Mucosa of gallbladder (tissue), 1 donor: ENCODE measurements at places on chromosomes 6 and 20. TPM values are rescaled to one million over a fixed set of nuclear protein-coding genes. Genes with fewer than 3 reads are reported as not detected.

DNA sequence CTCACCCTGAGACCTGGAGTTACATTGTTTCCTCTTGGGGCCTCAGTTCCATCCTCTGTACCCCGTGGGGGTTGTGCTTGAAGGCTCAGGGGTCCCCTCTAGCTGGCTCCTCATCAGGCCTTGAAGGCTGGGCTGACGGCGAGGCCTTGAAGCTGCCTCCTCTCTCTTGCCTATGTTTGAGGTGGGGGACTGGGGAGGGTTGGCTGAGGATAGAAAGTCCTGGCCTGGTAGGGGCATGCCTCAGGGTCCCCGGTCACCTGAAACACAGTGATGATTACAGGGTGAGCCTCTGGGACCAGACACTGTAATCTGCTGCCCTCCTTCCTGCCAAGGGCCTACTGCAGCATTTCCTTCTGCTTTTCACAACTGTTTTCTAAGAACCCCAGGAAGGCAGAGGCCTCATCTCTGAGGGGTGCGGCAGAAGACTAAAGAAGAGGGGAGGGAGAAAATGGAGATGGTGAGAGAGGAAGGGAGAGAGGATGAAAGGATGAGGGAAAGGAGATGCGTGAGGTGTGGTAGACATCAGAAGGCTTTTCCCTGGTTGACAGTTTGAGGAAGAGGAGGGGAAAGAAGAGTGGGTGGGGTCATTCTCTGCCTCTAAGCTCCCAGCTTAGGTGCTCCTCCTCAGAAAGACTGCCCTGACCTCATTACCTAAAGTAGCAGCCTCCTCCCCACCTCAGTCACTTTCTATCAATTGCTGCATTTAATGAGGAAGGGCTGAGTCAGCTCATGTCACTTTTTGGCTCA, 29.7 kb downstream of the VEGFA start:
- no peak for DNase-seq

PGC gene
- 6.7 TPM for total RNA-seq

DNA sequence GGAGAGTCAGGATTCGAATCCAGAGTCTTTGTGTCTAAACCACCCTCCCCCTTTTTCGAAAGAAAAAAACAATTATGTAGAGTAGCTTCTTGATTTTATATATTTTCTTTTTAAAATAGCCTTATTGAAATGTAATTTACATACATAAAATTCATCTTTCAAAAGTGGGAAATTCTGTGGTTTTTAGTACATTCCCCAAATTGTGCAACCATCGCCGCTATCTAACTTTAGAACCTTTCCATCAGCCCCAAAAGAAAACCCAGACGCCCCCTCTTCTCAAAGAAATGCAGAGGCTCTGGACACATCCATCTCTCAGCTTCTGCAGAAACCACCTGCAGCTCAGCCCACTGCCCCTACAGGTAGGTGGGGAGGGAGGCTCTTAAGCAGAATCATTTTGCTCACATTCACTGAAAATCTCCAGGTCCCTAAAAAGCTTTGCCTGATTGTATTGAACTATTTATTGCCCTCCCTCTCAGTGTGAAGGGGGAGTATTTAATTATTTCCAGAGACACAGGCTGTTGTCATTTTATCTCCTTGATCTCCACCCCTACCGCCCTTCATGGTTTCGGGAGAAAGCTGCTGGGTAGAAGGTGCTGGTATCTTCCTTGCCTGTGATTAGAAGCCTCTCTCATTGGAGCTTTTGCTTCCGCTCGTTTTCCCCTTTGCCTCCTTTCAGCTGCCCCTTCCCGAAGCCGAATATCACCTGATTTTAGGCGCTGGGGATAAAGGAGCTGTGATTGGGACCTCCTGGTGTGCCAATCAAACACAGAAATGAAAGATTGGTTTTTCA, 68.7 kb upstream of the KCNG1 start:
- no peak for DNase-seq

DNA sequence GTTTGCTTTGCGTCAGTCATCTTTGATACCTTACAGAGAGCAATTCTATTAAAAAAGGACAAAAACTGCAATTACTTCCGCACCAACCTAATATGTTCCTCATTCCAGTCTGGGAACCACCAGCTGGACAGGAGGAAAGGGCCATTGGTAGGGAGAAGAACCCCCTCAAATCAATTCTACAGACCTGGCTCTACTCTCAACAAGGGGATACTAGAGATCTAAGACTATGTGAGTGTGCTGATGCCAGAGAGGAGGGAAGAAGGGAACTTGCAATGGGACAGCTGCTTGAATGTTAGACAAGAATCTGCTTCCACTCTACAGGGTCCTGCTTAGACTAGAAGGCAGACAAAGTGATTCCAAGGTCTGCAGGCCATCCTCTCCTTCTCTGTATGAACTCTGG, 13.3 kb downstream of the MRPS18A start:
- no peak for DNase-seq

PPP1R3G gene
- total RNA-seq: 2.8 TPM

SALL4 gene
- 0.20 TPM for total RNA-seq

DNA sequence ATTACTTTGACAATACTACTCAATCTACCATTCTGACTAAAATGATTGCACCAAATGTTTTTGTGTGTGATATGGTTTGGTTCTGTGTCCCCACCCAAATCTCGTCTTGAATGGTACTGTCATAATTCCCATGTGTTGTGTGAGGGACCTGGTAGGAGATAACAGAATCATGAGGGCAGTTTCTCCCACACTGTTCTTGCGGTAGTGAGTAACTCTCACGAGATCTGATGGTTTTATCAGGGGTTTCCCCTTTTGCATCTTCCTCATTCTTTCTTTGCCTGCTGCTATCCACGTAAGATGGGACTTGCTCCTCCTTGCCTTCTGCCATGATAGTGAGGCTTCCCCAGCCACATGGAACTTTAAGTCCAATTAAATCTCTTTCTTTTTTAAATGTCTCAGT, 20.8 kb downstream of the SYCP2 start:
- DNase-seq: no peak

NANP gene
- 2.8 TPM for total RNA-seq

DNA sequence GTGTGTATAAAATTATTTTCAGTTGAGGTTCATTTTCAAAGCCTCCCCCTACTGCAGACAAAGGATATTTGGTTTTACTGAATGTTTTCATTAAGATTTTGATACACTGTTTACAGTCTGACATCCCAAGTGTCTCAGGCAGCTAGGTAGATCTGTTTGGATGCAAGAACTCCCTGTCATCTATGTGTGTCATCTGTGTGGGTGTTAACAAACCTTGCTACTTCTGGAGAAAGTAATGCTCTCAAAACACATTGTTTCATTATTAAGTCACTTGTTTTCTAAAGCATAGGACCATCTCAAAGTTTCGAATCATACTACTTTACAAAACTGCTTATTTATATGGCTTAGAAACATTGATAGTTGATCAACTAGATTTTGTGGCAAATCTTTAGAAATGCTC, 114.5 kb upstream of the TMEM170B start:
- no peak for DNase-seq

- DNase-seq: no peak
These were observed 358.5 kb downstream of the ZFAND3 start for GRCh38 chr6:38177882-38178583.

- DNase-seq: no peak
These were observed 9.5 kb downstream of the LSM14B start for GRCh38 chr20:62131560-62132320.

ANKRD66 gene
- total RNA-seq: not detected

- DNase-seq: no peak
These were observed 33.7 kb upstream of the KCNQ5 start for GRCh38 chr6:72588155-72588554.

DUSP15 gene
- 2.8 TPM for total RNA-seq

DNA sequence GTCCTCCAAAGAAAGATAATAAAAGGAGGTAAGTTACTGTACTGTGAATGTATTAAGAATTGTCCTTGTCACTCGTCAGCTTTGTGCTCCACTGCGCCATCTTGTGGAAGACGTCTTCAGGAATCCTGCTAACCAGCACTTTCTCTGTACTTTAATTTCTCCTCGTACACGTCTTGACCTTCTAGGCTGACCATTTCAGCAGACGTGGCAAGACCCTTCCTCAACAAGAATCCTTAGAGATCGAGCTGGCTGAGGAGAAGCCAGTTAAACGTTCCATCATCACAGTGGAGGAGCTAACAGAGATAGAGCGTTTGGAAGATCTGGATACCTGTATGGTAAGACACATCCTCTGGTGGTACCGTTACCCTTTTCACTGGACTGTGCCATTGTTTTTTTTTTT, 95.5 kb upstream of the SCGN start:
- DNase-seq: peak; percentile 78

GRCh38 chr20:19213946-19214490, 1.6 kb downstream of the SLC24A3 start:
- no peak for DNase-seq

LYRM4 gene
- total RNA-seq: 21.6 TPM

DNA sequence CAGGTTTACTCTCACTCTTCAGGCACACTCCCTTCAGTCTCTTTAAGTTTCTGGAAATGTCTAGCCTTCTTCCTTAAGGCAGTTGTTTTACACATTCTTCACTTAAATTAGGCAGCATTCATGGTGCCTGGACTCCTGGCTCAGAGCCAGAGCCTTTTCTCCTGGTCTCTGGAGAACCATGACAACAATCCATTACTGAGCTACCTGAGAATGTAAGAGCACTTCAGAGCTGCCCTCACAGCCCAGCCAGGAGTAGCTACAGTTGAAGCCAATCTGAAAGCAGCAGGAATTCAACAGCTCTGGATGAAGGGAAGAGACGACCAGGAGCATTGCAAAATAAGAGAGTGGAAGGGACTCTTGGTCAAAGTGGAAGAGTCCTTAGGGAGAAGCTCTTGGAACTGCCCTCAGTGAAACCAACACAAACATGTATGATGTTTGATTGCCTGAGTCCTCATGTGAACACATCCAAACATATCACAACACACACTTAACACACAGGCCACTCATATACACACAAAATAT, 416.8 kb upstream of the SPTLC3 start:
- no peak for DNase-seq

GRCh38 chr20:56440346-56441007, 27.9 kb upstream of the RTF2 start:
- DNase-seq: no peak

DNA sequence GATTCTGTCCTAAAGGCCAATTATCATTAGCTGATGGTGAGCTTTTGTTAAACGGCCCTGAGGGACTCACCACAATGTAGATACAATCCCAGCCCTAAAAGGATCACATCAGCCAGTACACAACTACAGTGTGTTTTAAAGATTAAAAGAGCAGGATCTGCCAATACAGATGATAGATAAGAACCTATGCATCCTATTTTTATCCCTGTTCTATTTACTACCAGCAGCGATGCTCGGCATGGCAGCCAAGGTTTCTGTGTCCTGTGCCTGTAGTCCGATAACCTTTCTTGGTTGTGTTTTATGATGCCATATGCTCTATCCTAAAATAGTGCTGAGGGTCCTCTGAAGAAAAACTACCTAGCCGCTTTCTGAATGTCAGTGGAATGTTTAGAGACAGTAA, 289.4 kb downstream of the PHACTR1 start:
- DNase-seq: no peak

DEFB132 gene
- not detected for total RNA-seq

- no peak for DNase-seq
These were observed 66.9 kb upstream of the CLDN20 start for GRCh38 chr6:155196911-155197310.

DNA sequence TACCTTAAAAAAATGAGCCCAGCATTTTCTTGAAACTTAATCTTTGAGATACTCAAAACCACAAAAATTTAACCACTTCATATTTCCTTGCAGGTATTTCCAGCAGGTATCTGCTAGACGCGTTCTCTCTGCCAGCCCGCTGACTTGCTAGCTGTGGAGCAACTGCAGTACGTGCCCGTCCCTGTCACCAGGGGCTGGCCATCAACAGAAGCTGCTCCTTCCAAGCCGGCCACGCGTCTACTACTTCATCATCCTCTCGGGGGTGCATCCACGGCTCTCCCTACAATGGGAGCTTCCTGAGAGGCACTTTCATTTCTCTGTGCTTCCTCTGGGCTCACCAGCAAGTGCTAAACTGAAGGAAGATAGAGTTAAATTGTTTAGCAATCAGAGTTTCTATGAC, 132.4 kb downstream of the DTNBP1 start:
- DNase-seq: no peak

DNA sequence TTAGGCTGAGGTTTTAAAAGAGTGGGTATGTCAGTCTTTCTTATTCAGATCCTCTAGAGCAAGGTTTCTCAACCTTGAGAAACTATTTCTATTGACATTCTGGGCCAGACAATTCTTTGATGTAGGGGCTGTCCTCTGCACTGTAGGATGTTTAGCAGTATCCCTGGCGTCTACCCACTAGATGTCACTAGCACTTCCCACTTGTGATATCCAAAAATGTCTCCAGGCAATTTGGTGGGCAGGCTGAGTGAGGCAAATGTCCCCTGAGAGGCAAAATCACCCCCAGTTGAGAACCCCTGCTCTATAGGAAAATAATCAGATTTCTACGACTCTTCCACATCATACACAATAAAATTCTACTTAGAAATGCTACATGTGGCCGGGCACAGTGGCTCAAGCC, 7.7 kb upstream of the ZKSCAN8 start:
- DNase-seq: no peak

DNA sequence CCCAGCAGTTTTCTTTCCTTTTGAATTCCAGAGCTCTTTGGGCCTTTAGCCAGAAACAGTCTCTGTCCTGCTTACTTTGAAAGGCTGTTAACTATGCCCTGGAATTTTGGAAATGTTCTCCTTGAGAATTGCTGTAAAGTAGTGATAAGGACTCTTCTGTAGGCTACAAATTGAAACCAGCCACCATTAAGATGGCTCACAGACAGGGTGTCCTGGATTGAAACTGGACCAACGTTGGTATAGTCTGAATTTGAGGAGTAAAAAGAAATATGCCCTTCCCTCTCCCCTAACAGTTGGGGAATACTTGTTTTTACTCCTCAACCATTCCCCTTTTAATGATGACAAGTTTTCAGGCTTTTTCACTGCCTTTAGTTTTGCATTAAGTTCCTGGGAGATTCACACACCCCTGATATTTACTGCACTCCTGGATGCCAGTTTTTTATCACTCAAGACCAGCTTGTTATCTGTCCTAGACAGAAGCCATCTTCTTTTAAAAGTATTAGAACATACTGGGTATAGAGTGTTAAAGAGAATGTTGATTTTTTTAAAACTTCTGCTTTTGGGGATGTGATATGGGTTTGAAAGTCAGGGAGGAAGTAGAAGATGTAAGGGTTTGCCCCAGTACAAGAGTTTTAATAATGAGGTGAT, 21.9 kb downstream of the TOP1 start:
- DNase-seq: no peak

LY6G5C gene
- 5.2 TPM for total RNA-seq

GRCh38 chr6:130936933-130937332, 109.7 kb downstream of the SMLR1 start:
- no peak for DNase-seq

GRCh38 chr6:43497129-43497396, 13.1 kb downstream of the LRRC73 start:
- no peak for DNase-seq

- no peak for DNase-seq
These were observed 580.3 kb upstream of the ADGRB3 start for GRCh38 chr6:68054756-68055155.

DNA sequence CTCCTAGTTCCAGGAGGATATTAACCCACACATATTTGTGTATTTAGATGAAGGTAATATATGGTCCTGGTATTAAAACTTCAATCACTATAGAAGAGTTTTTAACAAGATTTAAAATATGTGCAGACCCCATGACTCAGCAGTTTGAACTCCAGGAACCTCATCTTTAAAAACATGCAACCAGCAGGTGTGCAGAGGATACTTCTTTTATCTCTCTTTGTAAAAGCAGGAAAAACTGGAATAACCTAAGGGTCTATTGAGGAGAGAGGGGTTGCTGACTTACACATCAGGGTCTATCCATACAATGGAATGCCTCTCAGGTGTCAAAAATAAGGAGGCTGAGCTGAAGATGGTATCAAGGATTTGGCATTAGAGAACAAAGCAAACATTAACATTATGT, 36.9 kb upstream of the TFAP2C start:
- no peak for DNase-seq
